ENCODE measurements at places on chromosomes 1 and 21.

GRCh38 chr1:29243871-29244200, 7.5 kb downstream of the PTPRU start:
- no peak for DNase-seq

DNA sequence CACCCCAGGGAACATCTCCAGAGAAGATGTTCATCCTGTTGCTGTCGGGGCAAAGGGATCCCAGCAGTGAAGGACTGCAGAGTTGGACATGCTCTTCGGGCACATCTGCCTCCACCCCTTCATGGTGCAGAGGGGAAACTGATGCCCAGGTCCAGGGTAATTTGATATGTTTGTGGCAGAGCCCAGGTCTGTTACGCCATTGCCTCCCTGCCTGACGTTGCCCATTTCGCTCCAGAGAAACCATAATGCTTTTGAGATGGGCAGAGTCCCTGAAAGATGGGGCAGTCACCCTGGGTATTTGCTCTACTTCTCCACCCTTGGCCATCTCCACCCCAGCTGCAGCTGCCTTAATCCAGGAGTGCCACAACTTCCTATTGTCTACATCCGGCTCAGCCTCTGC, 290.4 kb upstream of the POU3F1 start:
- no peak for DNase-seq

- no peak for DNase-seq
Observed at GRCh38 chr1:147798731-147799130, 38.3 kb upstream of the GJA5 start.

- peak; percentile 91 for DNase-seq
Observed at GRCh38 chr1:183093786-183094298, 70.6 kb downstream of the LAMC1 start.

GRCh38 chr1:30103708-30104411, 619.5 kb downstream of the MATN1 start:
- no peak for DNase-seq

DNA sequence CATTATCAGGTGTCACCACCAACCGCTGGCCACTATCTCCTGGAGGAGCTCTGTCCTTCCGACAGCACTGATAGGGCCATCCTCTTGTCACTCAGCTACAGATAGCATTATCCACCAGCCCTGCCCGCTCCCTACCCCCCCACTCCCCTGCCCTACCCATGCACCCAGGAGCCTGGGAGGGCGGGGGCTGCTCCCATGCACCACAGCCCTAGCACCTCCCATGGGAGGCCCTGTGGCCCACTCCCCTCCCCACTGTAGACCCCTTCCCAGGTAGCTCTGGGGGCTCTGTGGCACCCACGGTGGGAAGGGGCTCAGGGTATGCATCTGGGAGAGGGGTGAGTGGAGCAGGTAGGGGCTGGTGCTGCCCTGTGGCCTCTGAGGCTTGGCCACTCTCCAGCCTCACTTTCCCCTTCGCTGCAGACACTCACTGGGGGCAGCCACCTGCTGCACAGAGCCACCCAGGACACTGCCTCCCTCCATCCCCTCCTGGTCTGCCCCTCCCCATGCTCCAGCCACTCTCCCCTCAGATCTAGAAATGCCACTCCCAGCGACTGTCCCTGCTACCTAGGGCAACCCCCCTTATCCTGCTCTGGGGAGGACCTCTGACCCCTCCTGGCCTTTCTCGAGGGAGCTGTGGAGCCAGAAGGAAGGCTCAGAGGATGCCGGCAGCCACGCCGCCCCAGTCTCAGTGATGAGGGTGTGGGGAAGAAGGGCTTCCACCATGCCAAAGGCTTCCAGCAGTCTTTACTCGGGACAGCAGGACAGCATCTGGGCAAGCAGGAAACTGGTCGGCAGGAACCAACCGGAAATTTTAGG, 58.5 kb downstream of the WNT9A start:
- peak; percentile 4 for DNase-seq

DNA sequence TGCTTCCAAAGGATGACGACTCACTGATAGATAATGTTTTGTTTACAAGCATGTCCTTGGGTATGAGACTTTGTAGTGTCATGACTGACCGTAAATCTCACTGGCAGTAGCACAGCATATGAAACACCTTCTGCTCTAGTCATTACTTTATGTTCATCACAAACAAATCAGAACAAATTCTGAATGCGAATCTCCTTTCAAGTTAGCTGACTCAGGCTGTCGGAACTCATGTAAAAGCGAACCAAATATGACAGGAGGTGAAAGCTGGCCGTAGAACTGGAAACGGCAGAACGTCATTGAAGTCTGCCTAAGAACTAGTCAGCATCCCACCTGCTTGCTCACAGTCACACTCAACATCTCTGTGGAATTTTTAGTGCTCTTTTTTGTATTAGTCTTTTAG, 143.9 kb downstream of the RGS7 start:
- DNase-seq = no peak

DNA sequence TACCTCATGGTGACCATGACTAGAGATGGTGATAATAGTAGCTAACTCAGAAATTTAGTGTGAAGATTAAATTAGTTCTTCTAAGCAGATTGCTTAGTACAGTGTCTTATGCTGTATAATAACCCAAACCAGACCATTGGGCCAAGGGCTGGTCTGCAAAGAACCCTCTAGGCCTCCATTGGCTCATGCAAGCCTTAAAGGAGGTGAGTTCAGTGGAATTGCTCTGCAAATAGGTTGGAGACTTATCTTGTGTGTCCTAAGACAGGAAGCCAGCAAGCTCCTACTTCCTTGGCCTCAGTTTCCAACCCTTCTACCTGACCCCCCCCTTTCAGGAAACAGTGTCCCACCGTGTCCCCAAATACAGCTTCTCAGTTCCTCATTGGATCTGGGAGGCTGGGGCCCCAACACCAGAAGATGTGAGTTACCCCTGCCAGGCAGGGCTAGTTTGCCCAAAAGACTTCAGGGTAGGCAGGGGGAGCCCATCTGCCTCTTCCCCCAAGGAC, 1.9 kb upstream of the MEF2D start:
- no peak for DNase-seq

- peak; percentile 57 for DNase-seq
Observed at GRCh38 chr1:247375747-247376146, 40.2 kb upstream of the NLRP3 start.

GRCh38 chr1:245779797-245780755, 625.3 kb downstream of the KIF26B start:
- DNase-seq = no peak

- DNase-seq = no peak
Observed at GRCh38 chr1:222239130-222239529, 308.8 kb downstream of the HHIPL2 start.

DNA sequence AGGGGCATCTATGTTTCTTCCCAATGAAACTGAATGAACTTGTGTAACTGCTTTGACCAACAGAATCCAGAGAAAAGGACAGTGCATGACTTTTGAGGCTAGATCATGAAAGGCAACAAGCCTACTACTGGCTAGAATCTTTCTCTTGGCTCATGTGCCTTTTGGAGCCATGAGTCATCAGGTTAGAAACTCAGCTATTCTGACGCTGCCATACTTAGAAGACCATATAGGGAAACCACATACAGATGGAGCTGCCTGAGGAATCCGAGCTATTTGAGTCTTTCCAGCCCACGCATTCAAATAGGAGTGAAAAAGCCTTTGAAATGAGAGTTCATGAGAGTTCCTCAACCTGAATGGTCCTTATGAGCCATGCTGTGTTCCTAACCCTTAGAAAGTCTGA, 738.5 kb upstream of the CHRM3 start:
- DNase-seq = peak; percentile 77

GRCh38 chr1:224852901-224853568, 76.4 kb upstream of the DNAH14 start:
- DNase-seq = peak; percentile 23

DNA sequence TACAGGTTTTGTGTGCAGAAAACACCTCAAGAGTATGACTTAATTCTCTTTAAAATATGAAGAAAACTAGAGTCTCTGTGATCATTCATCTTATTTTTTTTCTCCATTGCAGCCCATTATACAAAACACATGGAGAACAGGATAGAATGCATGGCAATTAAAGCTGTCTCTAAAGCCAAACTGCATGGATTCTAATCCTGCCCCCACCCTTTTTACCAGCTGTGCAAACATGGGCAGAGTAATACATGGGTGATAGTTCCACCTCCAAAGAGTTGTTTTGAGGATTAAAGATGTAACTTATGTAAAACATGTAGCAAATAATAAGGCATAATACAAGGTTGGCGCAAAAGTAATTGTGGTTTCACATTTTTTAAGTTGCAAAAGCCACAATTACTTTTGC, 114.4 kb downstream of the CLEC20A start:
- no peak for DNase-seq

DNA sequence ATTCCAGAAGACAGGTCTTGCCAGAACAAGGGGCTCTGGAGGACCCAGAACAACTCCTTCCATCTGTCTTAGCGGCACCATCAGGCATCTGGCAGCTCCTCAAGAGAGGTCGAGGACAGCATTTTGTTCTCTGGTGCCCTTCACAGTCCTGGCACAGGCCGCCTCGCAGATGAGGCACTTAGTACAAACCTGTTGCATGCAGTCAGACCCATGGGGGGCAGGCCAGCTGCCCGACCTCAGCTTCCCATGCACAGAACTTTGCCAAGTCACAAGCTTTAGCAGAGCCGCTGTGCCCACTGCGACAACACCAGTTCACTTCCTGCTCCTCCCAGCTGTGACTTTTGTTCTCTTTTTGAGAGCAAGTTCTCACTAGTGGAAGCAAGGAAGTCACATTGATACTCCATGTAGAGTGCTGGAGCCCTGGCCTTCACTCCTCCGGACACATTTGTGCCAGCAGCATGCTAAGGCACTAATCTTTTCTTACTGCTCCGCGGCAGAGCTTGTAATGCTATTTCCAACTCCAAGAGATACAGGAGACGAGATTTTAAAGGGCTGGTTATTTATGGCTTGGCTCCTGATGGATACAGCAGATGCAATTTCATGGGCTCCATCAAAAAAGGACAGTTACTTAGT, 44.6 kb downstream of the HMGB4 start:
- no peak for DNase-seq
